ENCODE measurements at places on chromosomes 5 and 9.

GRCh38 chr5:92566113-92566786 lies 1014.8 kb downstream of the NR2F1-AS1 start:
- no peak for DNase-seq

DNA sequence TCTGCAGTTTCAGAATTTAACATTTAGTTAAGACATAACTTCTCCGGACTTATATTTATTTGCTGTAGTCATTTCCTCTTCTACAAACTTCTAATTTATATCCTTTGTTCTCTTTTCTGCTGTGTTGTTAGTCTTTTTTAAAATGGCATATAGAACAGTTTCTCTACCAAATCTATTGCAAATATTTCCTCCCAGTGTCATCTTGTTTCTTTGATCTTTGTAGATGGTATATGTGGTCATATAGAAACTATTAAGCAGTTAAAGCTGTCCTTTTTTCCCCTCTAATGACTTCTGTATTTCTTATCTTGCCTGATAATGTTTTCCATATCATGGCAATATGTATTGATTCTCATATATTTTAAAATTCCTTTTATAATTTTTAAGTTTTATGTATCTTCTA lies 264.5 kb downstream of the MCTP1 start:
- DNase-seq = no peak

GRCh38 chr9:70220216-70220615 lies 38.6 kb upstream of the SMC5 start:
- DNase-seq = no peak

DNA sequence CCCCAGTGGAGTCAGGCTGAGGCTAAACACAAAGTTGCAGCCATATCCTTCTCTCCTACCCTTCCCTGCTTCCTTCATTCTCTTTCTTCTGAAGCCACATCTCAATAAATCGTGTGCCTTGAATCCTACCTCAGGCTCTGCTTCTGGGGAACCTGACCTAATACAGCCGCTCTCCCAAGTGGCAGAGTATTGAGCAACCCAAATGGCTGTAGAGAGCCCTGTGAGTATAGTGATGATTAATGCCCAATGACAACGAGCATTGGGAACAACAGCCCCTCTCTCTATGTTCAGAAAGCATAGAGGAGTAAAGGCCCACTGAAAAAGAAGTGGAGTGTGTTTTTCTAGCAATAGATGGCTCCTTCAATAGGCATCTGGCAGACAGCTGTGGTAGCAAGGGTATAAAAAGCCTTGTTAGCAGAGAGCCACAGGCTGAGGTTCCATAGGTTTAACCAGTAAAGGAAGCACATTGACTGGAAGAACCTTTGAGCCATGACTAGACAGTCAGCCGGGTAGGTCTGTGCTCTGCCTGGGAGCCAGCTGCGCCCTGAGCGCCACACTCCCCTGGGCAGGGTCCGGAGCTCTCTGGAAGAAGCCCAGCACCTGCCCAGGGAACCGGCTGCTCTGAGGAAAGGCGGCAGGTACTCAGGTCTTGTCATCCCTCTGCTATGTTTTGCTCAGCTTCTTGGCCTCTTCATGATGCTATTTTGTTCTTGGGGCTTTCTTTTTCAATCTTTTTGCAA lies 22.6 kb upstream of the HSPA9 start:
- DNase-seq = no peak

- DNase-seq = peak; percentile 60
These were observed 1797.8 kb upstream of the WWC1 start for GRCh38 chr5:166493612-166494011.

GRCh38 chr9:70580606-70581195 lies 166.2 kb upstream of the KLF9 start:
- DNase-seq = no peak

- DNase-seq = no peak
These were observed 1.8 kb downstream of the DND1 start for GRCh38 chr5:140671472-140672125.

DNA sequence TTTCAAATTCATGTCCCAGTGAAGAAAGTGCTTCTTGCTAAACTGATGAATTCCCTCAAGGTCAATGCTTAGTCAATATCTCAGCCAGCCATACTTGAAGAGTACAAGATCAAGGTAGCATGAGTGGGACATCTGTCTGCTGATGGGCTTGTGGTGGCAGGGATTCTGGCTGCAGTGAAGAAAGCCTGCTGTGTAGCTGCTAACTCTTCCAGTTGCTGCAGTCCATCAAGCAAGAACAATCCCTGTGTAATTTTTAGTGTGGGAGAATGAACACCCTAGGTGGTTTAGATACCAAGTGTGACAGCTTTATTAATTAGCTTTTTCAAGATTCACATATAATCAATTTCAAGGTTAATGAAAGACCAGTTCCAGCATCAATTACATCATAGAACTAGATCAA lies 443.9 kb downstream of the TAF11L14 start:
- peak; percentile 25 for DNase-seq

All from NCI-H524 (cell line).